ENCODE measurements at places on chromosomes 6 and 20.
A peak's percentile ranks its signal among the peaks of the same experiment; 100 is the strongest.

- peak; percentile 77 for DNase-seq
Measured at GRCh38 chr20:37803438-37804307, 99.3 kb upstream of the VSTM2L start.

DNA sequence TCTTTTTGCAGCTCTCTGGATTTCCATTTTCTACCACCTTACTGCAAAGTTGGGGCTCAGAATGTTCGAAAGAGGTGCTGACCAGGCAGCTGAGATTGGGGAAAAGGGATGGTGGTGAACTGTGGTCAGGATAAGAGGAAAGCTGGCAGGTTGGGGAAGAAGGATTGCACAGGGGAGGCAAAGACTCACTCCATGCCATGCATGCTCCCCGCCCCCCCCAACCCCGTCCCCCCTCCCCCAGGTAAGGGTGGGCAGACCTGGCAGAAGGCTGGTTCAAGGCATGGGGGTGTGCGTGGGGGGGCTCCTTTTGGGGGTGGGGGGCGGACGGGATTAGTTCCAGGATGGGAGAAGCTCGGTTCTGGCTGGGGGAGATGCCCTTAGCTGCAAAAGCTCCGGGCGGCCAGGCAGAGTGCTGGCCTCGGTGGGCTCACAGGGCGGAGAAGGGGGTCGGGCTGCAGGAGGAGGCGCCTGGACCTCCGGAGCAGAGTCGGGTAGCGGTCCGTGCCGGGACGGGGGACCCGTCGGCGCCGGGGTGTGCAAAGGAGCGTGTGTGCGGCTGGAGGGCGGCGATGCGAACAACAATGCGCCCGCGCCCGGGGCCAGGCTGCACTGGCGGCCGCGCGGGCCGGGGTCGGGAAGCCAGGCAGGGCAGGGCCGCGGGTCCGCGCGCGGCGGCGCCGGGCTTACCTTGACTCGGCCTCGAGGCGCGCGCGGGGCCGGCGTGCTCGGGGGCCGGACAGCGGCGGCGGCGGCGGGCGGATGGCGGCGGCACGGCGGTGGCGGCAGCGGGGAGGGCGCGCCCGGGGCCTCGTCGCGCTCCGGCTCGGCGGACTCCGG lies 880 bp downstream of the ADNP start:
- no peak for DNase-seq

GRCh38 chr20:13017883-13018535 lies 9.2 kb downstream of the SPTLC3 start:
- DNase-seq, result no peak

GRCh38 chr6:107936162-107936909 lies 21.7 kb downstream of the SEC63 start:
- no peak for DNase-seq

GRCh38 chr6:127182501-127182900 lies 64.0 kb downstream of the RSPO3 start:
- DNase-seq, result no peak

GRCh38 chr20:32391003-32391402 lies 32.9 kb downstream of the ASXL1 start:
- peak; percentile 31 for DNase-seq
